HepG2 (cell line): ENCODE measurements at places on chromosomes 7 and 10. TPM values are rescaled to one million over a fixed set of nuclear protein-coding genes. Genes with fewer than 3 reads are reported as not detected.

The TMEM213 gene
- polyA plus RNA-seq = not detected in 2 replicates

The SLC39A12 gene
- polyA plus RNA-seq = not detected in 2 replicates

DNA sequence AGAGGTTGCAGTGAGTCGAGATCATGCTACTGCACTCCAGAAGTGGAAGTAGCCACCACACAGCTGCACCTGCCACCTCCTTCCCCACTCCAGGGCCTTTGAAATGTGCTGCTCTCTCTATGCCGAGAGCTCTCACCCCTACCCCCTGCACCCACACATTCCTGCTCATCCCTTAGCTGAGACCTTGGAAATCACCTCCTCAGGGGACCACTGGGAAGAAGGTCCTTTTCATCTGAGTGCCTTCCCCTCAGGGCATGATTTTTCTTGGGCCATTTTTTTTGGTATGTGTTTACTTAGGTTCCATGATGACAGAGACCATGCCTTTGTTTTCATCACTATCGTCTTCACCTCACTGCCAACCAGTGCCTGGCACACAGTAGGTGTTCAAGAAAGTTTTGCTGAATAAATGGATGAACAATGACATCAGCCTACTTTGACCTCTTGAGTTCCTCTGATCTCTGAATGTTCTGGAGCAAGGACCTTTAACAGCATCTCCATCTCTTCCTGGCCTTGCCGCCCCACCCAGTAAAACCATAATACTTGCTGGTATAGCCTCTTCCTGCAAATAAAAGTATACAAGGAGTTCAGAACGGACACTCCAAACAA is 166.6 kb upstream of the KLF14 start:
- no peak for DNase-seq

- no peak for DNase-seq
These were observed 20.2 kb upstream of the NKX6-2 start for GRCh38 chr10:132806110-132806509.

The MTPN gene
- polyA plus RNA-seq = 25.6 and 31.1 TPM in 2 replicates

GRCh38 chr10:13087986-13088618 is 11.9 kb upstream of the OPTN start:
- DNase-seq = no peak

The KAT6B gene
- 3.0 and 3.1 TPM in 2 replicates for polyA plus RNA-seq

GRCh38 chr7:2192831-2193534 is 39.8 kb downstream of the MAD1L1 start:
- DNase-seq = no peak

DNA sequence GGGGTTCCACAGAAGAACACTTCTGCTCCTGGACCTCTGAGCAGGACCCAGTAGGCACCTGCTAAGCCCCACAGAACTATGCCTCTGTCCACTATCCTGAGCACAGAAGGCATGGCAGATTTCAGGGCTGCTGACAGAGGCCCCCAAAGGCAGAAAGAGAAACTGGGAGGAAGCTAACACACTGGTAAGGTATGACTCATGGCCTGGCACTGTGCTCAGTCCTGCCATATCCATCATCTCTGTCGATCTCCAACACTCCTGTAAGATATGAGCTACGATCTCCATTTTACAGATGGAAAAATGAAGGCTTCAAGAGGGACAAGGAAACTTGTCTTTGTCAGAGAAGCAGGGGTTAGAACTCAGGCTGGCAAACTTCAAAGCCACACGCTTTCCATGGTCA is 62.2 kb downstream of the GRID1 start:
- DNase-seq = no peak

The ORAI2 gene
- polyA plus RNA-seq = 3.0 and 5.6 TPM in 2 replicates

GRCh38 chr7:90474284-90475210 is 5.1 kb downstream of the PTTG1IP2 start:
- no peak for DNase-seq

DNA sequence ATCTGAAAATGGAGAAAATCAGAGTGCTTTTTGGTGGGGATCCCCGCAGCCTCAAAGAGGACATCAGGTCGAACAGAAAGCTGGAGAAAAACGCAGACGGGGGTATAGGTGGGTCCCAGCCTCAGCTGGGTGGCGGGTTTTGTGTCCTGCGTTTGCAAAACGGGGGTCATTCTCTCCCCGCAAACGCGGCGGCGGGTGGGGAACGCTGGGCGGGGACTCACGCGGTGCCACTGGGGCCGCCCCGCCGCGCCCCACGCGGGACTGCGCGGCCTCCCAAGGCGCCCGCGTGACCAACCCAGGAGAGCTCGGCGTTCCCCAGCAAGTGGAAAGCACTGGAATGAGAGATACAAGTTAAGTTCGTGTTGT is 806 bp upstream of the VIPR2 start:
- DNase-seq = no peak

- no peak for DNase-seq
These were observed 8.3 kb downstream of the CXCL12 start for GRCh38 chr10:44376472-44377099.

DNA sequence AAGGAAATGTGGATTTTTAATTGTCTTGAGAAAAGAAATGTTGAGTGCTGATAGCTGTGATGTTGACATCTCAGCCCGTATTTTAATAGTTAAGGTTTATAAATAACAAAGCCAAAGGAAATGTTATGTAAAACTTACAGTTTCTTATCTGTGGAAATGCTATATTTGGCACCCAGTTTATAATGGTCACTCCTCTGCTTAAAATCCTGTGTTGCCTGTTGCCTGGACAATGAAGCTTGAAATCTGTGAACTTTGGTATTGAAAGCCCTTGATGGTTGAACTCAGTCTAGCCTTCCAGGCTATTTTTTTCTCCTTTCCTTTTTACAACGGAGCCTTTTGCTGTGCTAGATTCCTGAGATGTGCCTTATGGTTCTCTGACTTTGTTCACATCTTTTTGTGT is 46.5 kb downstream of the MCU start:
- peak; percentile 49 for DNase-seq
